ENCODE measurements at places on chromosomes 5 and 9. TPM values are rescaled to one million over a fixed set of nuclear protein-coding genes. Genes with fewer than 3 reads are reported as not detected.

DNA sequence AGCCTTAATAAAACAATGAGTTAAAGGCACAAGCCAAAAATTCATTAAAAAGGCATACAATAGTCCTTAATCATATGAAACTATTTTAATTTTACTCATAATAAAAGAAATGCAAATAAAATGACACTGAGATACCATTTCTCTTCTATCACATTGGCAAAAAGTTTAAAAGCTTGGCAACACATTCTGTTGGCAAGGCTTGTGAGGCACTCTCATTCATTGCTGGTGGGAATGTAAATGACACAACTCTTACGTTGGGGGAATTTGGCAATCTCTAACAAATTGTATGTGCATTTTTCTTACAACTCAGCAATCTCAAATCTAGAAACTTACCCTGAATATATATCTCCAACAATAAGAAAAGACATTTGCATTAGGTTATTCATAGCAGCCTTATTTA, 111.6 kb downstream of the PRELID2 start:
- H3K4me1 ChIP-seq, result no peaks in the 10 kb centered on the region
- H3K27ac ChIP-seq, result no peak overlapping the region
- H3K27me3 ChIP-seq, result no peaks in the 10 kb centered on the region
- no peak overlapping the region for H3K4me3 ChIP-seq

DNA sequence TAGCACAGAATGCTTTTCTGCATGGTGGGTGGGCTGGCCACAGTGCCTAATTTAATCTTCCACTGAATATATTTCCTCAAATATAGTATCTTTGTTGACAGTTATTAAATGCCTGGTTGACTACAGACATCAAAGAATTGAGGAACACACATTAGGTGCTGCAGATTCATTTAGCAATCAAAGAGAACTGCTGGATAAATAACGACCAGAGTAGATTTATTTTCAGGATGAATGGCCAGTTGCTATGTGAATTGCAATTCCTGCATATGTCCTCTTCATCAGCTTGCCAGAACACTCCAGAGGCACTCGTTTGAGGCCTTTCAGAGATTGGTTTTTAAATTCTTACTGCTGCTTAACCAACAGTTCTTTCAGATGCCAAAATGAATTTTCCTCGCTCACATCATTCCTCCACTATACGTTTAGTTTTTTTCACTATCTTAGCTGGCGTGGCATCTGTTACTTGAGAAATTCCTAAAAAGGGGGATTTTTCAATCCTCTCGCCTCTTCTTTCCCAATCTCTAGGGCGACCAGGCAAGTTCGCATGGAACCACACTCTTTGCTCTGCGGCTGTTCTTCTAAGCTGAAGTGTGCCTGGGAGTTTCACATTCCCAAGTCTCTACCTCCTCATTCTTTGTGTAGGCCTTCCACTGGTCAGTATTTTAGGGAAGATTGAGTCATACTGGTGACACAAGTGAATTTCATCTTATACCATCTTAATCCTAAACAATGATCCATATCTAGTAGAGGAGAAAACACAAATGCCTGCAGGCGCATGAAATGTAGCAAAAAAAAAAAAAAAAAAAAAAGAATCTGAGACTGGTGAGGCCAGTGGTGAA, 237.1 kb upstream of the NMUR2 start:
- H3K4me3 ChIP-seq, result no peak overlapping the region
- H3K27me3 ChIP-seq, result no peaks in the 10 kb centered on the region
- no peaks in the 10 kb centered on the region for H3K36me3 ChIP-seq
- H3K27ac ChIP-seq, result no peak overlapping the region
- no peaks in the 10 kb centered on the region for H3K4me1 ChIP-seq

GRCh38 chr5:79959407-79959806, 31.7 kb downstream of the MTX3 start:
- no peaks in the 10 kb centered on the region for H3K27me3 ChIP-seq
- no peak for DNase-seq
- H3K36me3 ChIP-seq, result no peaks in the 10 kb centered on the region
- H3K27ac ChIP-seq, result no peak overlapping the region
- no peak overlapping the region for H3K4me3 ChIP-seq
- H3K4me1 ChIP-seq, result no peaks in the 10 kb centered on the region

DNA sequence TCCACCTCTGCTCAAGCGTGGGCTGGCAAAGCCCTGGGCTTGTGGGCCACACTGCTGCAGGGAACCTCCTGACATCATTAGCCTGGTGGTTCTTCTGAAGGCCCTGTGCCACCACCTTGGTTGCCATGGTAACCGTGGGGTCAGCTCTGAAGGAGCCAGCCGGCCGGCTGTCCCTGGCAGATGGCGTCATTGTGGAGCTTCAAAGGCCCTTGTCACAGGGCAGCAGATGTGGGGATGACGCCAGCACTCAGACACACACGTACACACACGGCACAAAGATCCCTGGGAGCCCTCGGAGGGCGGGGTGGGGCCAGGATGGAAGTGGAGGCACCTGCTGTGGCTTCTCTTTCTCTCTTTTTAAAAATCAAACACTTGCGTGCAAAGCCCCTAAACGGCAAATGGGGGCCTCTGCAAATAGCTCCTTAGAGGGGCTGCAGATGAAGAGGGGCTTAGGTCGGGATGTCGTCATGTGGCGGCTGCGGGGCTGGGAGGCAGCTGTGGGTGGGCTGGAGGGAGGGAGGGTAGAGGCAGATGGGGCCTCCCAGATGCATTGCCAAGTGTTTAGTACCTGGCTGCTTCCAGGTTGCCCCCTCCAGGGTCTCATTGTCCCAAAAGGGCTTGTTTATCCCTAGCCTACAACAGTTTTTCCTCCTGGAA, 19.5 kb upstream of the RPL26L1 start:
- H3K27me3 ChIP-seq, result no peaks in the 10 kb centered on the region
- H3K27ac ChIP-seq, result no peak overlapping the region
- H3K4me1 ChIP-seq, result peaks cover 12% of the 10 kb centered on the region
- DNase-seq, result no peak

DNA sequence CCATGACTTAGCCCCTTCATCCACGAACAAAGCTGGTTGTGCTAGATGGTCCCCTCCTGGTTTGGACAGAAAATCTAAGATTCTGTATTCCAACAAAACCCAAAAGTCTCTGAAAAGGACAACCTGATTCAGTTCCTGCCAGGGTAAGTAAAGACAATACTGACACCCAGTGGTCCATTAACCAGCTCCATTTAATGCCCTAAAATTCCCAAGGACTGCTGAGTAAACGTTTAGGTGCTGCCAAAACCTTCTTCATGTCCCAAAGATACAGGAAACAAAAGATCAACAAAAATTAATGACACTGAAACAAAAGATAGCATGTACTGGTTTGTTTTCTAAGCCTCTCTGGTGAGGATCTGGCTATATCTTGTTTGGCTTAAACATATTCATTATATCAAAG, 25.3 kb upstream of the PPP1R2B start:
- no peak for DNase-seq
- no peak overlapping the region for H3K4me3 ChIP-seq
- H3K4me1 ChIP-seq, result no peaks in the 10 kb centered on the region
- H3K27ac ChIP-seq, result no peak overlapping the region
- no peaks in the 10 kb centered on the region for H3K27me3 ChIP-seq

GRCh38 chr5:168117469-168117868, 174.0 kb upstream of the WWC1 start:
- no peak overlapping the region for H3K27ac ChIP-seq
- H3K4me1 ChIP-seq, result peaks cover 3% of the 10 kb centered on the region
- H3K36me3 ChIP-seq, result no peaks in the 10 kb centered on the region
- H3K27me3 ChIP-seq, result no peaks in the 10 kb centered on the region
- no peak overlapping the region for H3K4me3 ChIP-seq

- peak; percentile 41 for DNase-seq
- H3K4me1 ChIP-seq, result no peaks in the 10 kb centered on the region
- no peak overlapping the region for H3K27ac ChIP-seq
Observed at GRCh38 chr9:137369911-137370764, 52.8 kb downstream of the EXD3 start.

GRCh38 chr5:89904442-89904841, 505.1 kb downstream of the CETN3 start:
- H3K4me3 ChIP-seq, result no peak overlapping the region
- no peaks in the 10 kb centered on the region for H3K36me3 ChIP-seq
- H3K27me3 ChIP-seq, result no peaks in the 10 kb centered on the region
- H3K27ac ChIP-seq, result no peak overlapping the region
- no peaks in the 10 kb centered on the region for H3K4me1 ChIP-seq

DNA sequence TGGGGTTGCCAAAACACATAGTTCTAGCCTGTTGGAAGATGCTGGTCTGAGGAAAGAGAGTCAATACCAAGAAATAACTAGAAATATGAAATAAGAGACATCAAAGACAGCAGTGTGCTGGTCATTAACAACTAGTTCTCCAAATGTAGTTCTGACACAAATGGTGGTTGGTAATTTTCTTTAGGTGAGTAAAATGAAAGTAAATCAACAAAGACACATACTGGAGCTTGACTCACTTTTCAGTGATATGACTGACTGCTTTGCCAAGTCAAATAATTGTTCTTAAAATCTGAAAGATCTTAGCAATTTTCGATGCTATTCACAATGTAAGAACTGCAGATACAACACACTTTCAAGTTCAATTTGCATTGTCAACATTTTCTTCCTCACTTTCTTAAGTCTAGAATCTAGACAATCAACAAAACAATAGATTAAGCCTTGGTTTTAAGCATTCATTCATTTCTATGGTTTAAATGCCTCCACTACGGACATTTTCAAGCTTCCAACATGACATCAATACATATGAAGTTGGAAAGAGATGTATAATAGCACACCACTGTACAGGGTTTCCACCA, 166.8 kb upstream of the MAP3K1 start:
- peaks cover 5% of the 10 kb centered on the region for H3K4me1 ChIP-seq
- no peaks in the 10 kb centered on the region for H3K36me3 ChIP-seq
- 0 out of 2 replicates have a peak overlapping the region, but pooled peaks have one; percentile 3 for H3K27ac ChIP-seq
- DNase-seq, result no peak
- no peaks in the 10 kb centered on the region for H3K27me3 ChIP-seq

- H3K27me3 ChIP-seq, result no peaks in the 10 kb centered on the region
- no peaks in the 10 kb centered on the region for H3K36me3 ChIP-seq
- peaks cover 11% of the 10 kb centered on the region for H3K4me1 ChIP-seq
- no peak for DNase-seq
Observed at GRCh38 chr9:137311986-137312851, 10.1 kb upstream of the NRARP start.

GRCh38 chr5:124929000-124929399, 182.6 kb upstream of the ZNF608 start:
- no peaks in the 10 kb centered on the region for H3K36me3 ChIP-seq
- H3K4me1 ChIP-seq, result no peaks in the 10 kb centered on the region
- no peak overlapping the region for H3K4me3 ChIP-seq
- no peaks in the 10 kb centered on the region for H3K27me3 ChIP-seq

DNA sequence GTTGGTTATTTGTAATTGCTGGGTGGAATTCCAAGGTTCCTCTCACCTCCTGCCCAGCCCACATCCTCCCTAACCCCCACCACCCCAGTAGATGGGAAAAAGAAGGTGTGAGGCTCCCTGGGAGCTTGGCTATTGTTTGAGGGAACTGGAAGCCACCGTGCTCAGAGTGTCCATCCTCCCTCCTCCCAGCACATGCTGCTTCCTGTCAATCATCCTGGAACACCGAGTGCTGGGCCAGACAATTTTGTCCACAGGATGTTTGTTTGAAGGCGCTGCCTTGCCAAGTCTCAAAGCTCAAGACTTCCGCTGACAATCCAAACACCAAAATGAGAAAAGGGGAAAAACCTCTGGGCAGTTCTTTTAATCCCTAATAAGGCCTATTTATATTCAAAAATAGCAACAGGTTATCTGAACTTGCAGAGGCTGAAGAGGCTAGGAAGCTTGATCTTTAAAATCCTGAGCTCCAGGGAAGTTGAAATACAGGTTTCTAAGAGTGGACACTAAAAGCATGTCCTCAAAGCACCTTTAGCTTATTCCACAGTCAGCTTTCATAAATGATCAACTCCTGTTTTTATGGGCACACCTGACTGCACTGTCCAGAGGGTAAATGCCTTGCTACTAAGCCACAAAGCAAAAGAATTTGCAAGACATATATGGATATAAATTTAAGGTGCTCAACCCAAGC, 286.7 kb downstream of the NFIB start:
- H3K27me3 ChIP-seq, result no peaks in the 10 kb centered on the region
- no peaks in the 10 kb centered on the region for H3K36me3 ChIP-seq
- DNase-seq, result no peak
- H3K4me1 ChIP-seq, result no peaks in the 10 kb centered on the region

DNA sequence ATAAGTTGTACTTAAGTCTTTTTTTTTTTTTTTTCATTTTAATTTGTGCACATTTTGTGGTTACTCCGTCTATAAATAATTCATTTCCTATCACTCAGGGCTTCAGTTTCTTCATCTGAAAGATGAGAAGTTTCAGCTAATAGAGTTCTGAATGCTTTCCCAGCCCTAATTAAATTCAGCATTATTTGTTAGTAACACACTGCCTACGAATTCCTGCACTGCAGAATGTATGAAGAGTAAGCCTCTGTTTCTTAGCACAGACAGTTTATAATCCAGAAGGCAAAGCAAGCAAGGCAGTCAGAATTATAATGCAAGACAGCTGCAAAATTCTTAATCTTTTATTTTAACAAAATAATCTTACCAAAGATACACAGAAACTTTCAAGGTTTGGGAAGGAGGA, 138.0 kb upstream of the GHR start:
- no peak for DNase-seq
- H3K27me3 ChIP-seq, result no peaks in the 10 kb centered on the region
- no peak overlapping the region for H3K27ac ChIP-seq
- no peak overlapping the region for H3K4me3 ChIP-seq
- H3K36me3 ChIP-seq, result no peaks in the 10 kb centered on the region

- H3K36me3 ChIP-seq, result no peaks in the 10 kb centered on the region
- DNase-seq, result no peak
- no peaks in the 10 kb centered on the region for H3K27me3 ChIP-seq
- no peak overlapping the region for H3K4me3 ChIP-seq
Observed at GRCh38 chr9:72305707-72306106, 59.3 kb downstream of the ZFAND5 start.

GRCh38 chr5:50553560-50553984, 112.5 kb upstream of the EMB start:
- H3K4me1 ChIP-seq, result peaks cover 3% of the 10 kb centered on the region
- H3K27ac ChIP-seq, result no peak overlapping the region

The PTPRD gene
- 73.6 TPM for total RNA-seq

The HEMGN gene
- not detected for total RNA-seq

The CHSY3 gene
- total RNA-seq, result 1.4 TPM

The WNT8A gene
- total RNA-seq, result 0.27 TPM

The C1QTNF3 gene
- total RNA-seq, result 1.0 TPM

The CNTLN gene
- total RNA-seq, result 10.5 TPM

The C6 gene
- not detected for total RNA-seq

The IL13 gene
- total RNA-seq, result not detected

The NRARP gene
- 35.4 TPM for total RNA-seq

The TMEM141 gene
- total RNA-seq, result 50.6 TPM

The LCP2 gene
- 0.26 TPM for total RNA-seq

The CD180 gene
- total RNA-seq, result not detected

The ARL10 gene
- 6.7 TPM for total RNA-seq

The NPDC1 gene
- 44.1 TPM for total RNA-seq

The RAI14 gene
- total RNA-seq, result 216 TPM
